KG1 (cell line): ENCODE measurements at places on chromosomes 1 and 21.

DNA sequence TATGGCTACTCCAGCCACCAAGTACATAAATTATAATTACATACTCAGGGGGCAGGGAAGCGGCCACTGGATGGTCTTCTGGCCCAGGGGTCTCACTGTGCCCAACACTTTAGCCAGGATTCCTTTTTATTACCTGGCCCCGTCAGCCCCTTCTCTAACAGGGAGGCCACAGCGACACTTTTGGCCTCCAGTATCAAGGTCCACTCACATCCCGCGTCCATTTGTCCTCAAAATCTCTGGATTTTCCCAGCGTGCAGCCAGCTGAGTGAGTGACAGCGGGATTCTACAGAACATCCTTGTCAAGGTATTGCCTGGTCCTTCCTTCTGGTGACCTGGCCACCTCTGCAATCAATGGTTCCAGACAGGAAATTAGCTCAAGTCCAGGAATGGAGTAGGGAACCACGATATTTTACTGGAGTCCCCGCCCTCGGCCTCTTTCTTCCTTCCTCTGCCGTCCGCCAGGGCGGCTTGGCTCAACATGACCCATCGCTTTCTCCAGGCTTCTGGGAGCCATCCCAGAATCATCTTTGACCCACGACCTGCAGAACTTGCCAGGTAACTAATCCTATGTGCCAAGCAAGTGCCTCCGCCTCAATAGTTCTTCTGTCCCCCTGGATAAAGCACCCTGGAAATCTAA is 2.7 kb upstream of the COL6A2 start:
- DNase-seq = no peak

DNA sequence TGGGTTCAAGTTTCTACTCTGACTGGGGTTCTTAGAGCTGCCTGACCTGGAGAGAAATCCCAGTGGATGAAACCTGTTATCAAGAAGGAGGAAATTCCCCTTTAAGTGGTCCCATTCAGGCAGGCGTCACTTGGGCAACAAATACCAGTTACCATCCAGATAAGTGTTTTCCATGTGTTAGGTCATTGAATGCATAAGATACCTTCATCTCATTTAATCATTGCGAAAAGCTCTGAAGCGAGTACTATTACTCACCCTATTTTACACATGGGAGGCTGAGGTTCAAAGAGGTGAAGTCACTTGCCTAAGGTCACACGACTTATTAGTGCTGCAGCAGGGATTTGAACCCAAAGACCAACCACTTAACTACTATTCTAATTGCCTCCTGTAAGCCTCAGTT is 45.5 kb upstream of the RPL11 start:
- DNase-seq = no peak

DNA sequence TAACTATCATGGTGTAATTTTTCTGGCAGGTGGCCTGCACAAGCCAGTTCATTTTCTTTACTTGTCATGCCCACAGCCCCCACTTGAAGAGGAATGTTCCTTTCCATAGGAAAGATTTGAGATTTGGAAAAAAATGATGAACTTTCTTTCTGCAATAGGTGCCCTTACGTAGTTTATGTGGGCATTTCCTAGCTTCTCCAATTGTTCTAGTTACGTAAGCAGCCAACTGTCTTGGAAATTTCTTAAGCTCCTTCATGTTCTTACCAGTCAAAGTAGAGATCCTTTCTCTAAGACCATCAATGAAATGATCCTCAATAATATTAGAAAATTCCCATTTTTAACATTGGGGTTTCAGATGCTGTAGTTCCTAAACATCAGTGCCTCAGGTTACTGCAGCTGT is 109.5 kb upstream of the F3 start:
- DNase-seq = no peak

DNA sequence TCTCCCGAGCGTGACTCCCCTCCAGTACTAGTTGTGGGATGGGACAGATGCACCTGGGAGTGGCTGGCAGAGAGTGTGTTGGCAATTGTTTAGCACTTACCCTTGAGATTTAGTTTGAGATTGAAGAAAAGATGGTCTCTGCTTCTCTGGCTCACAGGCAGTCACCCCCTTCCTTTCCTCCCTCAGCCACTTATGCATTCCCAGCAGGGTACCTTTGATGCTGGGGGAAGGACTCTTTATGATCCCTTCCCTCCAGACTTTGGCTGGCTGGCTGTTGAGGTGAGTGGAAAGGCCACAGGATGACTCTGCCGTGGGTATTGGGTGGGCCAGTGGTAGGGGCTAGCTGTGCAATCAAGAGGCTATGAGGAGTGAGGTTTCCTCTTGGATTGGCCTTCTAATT is 236.8 kb downstream of the CAMTA1 start:
- DNase-seq = no peak

- DNase-seq = no peak
Measured at GRCh38 chr1:43447891-43448708, 5.6 kb downstream of the HYI start.
